ENCODE measurements at places on chromosomes 7 and 10.
A peak's percentile ranks its signal among the peaks of the same experiment; 100 is the strongest.

- DNase-seq: no peak
Observed at GRCh38 chr10:58262766-58263165, 4.9 kb downstream of the IPMK start.

DNA sequence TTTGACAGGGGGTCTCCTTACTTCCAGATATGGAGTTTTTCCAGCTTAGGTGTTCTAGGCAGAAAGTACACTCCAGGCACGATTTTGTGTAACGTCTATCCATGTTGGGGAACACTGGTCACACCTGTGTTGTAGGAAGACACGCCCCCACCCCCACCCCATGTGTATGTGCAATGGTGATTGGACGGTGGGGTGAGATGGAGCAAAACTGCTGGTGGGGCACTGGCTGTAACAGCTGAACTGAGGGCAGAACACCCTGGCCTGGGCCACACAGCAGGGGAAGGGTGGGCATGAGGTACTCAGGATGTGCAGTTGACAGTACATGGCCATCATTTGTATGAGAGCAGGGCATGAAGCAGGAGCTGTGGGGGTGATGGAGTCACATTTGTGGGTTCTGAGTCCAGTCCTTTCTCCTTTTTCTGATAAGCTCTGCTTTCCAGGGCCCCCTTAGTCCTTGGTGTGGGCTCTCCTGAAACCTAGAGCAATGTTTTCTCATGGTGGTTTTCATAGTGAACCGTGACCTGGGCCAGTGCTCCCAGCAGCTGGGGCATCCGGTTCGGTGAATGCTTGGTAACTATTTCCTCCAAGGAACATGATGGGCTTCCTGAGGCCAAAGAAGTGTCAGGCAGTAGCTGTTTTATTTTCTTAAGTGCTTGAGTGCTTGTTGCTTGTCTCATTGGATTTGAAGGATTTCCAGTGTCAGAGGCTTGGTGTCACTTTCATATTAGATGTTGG lies 63.4 kb upstream of the AQP1 start:
- DNase-seq: no peak

DNA sequence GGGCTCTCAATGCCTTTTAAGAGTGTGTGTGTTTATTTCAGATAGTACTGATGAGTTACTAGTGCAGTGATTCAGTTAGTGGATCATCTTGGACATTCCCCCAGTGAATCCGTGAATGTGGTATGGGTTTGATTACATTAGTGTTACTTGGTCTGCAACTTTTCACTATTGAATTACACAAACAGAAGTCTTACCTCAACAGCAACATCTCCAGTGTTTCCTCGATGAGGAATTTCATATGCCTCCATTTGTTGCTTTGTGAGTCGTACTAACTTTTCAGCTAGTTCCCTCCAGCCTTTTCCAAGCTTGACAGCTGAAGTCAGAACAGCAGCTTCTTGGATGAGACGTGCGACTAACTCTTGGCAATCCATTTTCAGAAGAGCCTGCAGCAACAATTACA lies 63.2 kb downstream of the MACC1 start:
- DNase-seq: no peak

GRCh38 chr7:94901981-94902380 lies 5.4 kb upstream of the PPP1R9A start:
- no peak for DNase-seq

GRCh38 chr10:133378251-133379096 lies 588 bp upstream of the PAOX start:
- DNase-seq: peak; percentile 72

GRCh38 chr7:79622781-79623180 lies 169.3 kb upstream of the MAGI2 start:
- DNase-seq: no peak

All from brain (organoid and tissue), 16 donors.